Large intestine (tissue), 12 donors: ENCODE measurements at places on chromosomes 11 and 22. TPM values are rescaled to one million over a fixed set of nuclear protein-coding genes. Genes with fewer than 3 reads are reported as not detected.

DNA sequence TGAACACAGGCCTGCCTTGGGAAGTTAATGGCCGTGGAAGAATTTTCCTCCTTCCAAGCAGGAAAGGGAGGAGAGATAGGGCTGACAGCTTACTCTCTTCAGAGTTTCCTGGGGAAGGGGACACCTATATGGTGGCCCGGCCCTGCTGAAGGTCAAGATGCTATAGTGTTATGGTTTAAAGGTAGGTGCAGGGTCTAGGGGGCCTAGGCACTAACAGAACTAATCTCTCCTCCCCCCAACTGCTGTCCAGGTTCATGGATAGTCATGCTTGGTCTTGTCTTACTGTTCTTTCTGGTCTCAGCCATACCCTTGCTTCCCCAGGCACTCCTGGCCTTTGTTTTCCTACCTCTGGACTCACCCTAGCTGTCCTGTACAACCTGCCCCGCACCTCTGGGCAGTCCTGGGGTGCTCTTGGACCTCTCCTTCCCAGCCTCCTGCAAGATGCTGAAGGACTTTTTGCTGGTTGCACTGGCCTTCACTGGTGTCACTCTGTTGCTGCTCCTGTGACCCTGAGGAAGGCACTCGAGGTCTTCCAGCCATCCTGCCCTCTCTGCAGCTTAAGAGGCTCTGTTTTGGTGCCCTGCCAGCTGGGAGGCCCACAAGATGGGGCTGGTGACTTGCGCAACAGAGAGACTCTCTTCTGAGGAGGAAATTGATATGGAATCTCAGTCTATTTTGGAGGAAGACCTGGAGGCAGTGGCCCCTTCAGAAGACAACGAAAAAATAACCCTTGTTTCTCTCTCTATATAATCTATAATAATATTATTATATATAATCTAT is 17.9 kb downstream of the SEC14L3 start:
- DNase-seq, result no peak

GRCh38 chr11:73531386-73531785 is 66.5 kb downstream of the FAM168A start:
- DNase-seq, result no peak

DNA sequence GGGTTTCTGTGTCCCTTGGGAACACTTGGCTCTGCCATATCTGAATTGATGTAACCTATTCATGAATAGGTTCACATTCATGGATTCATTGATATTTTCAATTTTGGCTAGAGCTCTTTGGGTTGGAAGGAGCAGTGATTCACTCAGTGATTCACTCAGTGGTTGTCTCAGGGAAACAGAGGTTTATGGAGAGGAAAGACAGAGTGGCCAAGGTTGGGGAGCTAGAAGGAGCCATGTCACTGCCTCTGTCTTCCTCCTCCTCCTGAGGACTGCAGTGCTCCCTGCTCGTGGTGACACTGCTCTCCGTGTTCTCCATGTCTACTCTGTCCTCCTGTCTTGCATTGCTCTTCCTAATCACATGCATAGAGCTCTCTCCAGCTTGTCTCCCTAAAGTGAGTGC is 17.4 kb downstream of the CEP164 start:
- DNase-seq, result no peak

GRCh38 chr11:72238492-72239312 is 5.3 kb downstream of the PHOX2A start:
- no peak for DNase-seq

MAFF gene
- 20.2 TPM for polyA plus RNA-seq

SCGB1D2 gene
- 0.13 TPM for polyA plus RNA-seq

SLC5A1 gene
- 166 TPM for polyA plus RNA-seq

MOGAT2 gene
- 222 TPM for polyA plus RNA-seq

KRTAP5-8 gene
- 0.09 TPM for polyA plus RNA-seq

SMTNL1 gene
- 0.58 TPM for polyA plus RNA-seq
